ENCODE measurements at places on chromosomes 13 and 19.

GRCh38 chr13:106471957-106472543 is 63.4 kb downstream of the EFNB2 start:
- H3K4me1 ChIP-seq = peaks cover 69% of the 10 kb centered on the region
- DNase-seq = peak; percentile 81
- H3K36me3 ChIP-seq = no peaks in the 10 kb centered on the region
- H3K27me3 ChIP-seq = no peaks in the 10 kb centered on the region
- peak overlapping the region; percentile 27 for H3K4me3 ChIP-seq

GRCh38 chr19:51726049-51726448 is 2.3 kb upstream of the HAS1 start:
- H3K4me3 ChIP-seq = no peak overlapping the region
- H3K27ac ChIP-seq = no peak overlapping the region
- no peaks in the 10 kb centered on the region for H3K4me1 ChIP-seq

GRCh38 chr13:41398494-41399170 is 58.7 kb upstream of the RGCC start:
- no peak for DNase-seq
- H3K4me3 ChIP-seq = no peak overlapping the region
- H3K4me1 ChIP-seq = no peaks in the 10 kb centered on the region
- no peaks in the 10 kb centered on the region for H3K36me3 ChIP-seq

- peaks cover 11% of the 10 kb centered on the region for H3K4me1 ChIP-seq
- no peak overlapping the region for H3K4me3 ChIP-seq
- no peak overlapping the region for H3K27ac ChIP-seq
- no peak for DNase-seq
Observed at GRCh38 chr13:50692396-50692915, 151.0 kb downstream of the DLEU7 start.

DNA sequence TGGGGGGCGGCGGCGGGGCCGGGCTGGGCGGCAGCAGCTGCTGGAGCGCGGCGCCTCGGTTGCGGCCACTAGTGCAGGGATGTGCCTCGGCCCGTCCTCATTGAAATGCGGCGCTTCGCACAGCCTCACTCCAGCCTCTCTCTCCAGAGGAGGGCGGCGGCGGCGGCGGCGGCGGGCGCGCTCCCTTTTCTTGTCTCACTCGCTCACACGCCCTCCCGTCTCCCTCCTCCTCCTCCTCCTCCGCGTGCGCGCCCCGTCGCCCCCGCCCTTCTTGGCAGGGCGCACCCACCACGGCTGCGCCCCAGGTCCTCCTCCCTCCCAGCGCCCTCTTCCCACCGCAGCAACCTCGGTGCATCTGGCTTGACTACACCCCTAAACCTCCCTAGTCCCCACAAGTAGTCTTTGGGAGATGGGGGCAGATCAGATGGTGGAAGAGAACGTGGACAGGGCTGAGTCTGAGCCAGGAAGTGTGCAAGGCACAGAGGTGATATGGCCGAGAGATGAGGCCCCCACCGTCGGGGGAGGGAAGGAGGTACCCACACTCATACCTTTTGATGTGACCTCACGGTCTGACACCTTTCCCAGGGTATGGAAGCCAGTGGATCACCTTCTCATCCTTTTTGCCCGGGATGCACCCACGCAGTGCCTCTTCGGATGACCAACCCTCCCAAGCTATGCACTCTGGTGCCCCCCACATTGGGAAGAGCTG is at the start of gene DCLK1:
Gene DCLK1, minus strand, starts transcription at position 161 of the 709 bp plus-strand sequence.
- H3K27me3 ChIP-seq = no peaks in the 10 kb centered on the region
- H3K27ac ChIP-seq = no peak within 1 kb of the TSS
- H3K4me1 ChIP-seq = no peaks in the 10 kb centered on the region
- DNase-seq = no peak
- H3K36me3 ChIP-seq = no peaks in the 10 kb centered on the region

GRCh38 chr19:3599776-3600187 is 6.9 kb downstream of the TBXA2R start:
- H3K4me1 ChIP-seq = peaks cover 5% of the 10 kb centered on the region
- H3K4me3 ChIP-seq = no peak overlapping the region
- H3K27ac ChIP-seq = no peak overlapping the region
- DNase-seq = no peak
- H3K27me3 ChIP-seq = no peaks in the 10 kb centered on the region
